ENCODE measurements at places on chromosomes 5 and 9.
A peak's percentile ranks its signal among the peaks of the same experiment; 100 is the strongest.

DNA sequence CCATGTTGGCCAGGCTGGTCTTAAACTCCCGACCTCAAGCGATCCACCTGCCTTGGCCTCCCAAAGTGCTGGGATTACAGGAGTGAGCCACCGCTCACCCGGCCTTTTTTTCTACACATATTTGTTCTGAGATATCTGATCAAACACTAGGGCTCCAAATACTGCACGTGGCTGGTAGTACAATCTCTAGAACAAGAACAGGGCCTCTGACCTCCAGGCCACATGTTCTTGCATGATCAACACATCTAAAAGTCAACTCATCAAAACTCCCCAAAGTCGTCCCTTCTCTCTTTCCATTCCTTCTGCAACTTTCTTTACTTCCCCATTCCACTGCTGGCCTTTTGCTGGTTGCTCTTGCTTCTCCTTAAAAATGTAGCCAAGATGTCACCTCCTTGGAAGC, 113.3 kb upstream of the LHFPL2 start:
- no peak for DNase-seq

DNA sequence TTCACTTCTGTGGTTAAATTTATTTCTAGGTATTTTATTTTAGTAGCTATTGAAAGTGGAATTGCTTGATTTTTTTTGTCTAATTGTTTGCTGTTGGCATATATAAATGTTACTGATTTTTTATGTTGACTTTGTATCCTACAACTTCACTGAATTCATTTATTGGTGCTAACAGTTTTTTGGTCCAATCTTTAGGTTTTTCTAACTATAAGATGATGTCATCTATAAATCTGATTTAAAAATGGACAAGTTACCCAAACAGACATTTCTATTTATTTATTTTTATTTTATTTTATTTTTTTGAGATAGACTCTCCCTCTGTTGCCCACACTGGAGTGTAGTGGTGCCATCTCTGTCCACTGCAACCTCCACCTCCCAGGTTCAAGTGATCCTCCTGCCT, 162.3 kb downstream of the COX7C start:
- DNase-seq: no peak

GRCh38 chr5:107968406-107968843, 297.7 kb upstream of the EFNA5 start:
- DNase-seq: peak; percentile 8

DNA sequence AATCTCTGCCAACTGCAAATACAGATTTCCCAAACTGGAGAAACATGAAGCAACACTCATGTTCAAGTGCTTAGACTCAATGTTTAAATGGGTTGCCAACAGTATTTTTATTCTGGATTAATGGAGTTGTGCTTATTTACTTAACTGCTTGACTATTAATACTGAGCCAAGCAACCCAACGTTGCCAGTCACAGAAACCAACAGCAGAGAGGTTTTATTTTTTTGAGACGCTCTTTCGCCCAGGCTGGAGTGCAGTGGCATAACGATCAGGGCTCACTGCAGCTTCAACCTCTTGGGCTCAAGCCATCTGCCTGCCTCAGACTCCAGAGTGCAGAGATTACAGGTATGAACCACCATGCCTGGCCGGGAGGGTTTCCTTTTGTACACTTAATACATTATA, 8.5 kb upstream of the TMEM268 start:
- DNase-seq: no peak

GRCh38 chr9:71767163-71767775, 1.0 kb downstream of the CEMIP2 start:
- DNase-seq: no peak

DNA sequence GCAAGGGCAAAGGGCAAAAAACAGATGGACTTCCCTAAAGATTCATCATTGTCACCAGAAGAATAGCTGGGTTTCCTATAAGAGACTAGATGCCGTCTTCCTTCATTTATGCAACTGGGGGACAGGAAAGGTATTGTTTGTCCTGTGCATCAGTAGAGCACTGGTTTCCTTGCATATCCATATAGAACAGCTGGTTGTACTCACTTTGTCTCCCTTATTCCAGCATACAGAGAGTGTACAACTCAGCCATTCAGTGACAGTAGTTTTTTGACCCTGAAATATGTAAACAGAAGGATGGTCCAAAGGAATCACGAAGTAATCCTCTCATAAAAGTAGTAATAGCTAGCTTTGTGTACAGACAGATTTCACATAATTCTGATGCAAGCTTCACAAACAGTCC, 22.5 kb upstream of the MAST4 start:
- DNase-seq: no peak
